ENCODE measurements at places on chromosomes 2 and 18. TPM values are rescaled to one million over a fixed set of nuclear protein-coding genes. Genes with fewer than 3 reads are reported as not detected.

CCNT2 gene
- 32.7 TPM for total RNA-seq

KCNJ13 gene
- not detected for total RNA-seq

ARMC9 gene
- 6.9 TPM for total RNA-seq

SH3RF3 gene
- total RNA-seq: 5.6 TPM

ASB3 gene
- 10.5 TPM for total RNA-seq

SERPINB12 gene
- total RNA-seq: not detected

GPR55 gene
- total RNA-seq: not detected

ANKRD30BL gene
- not detected for total RNA-seq

DNA sequence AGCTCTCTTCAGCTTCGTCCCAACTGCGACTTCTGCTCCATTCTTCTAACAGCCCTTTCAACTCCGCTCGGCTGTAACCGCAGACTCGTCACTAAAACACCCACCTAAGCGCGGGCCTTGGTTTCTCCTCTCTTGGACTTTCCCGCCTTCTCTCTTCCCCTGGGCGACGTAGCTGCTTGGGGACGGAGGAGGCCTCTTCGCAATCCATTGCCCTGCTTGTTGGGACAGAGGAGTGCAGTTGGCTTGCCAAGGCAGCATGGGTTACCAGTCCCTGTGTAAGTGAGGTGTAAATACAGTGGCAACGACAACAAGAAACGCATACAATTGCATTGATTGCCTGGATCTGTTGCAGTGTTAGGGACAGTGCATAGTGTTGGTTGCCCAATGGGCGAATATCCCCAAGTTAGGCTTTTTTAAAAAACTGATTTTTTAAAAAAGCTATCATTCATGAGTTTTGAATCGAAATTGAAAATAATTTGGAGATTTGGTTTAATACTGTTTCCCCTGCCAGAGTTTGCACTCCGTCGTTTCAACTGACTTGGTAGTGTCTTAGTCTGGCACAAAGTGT, 484 bp upstream of the DARS1 start:
- DNase-seq: no peak

GRCh38 chr2:38068234-38068633, 7.7 kb downstream of the CYP1B1 start:
- DNase-seq: no peak

DNA sequence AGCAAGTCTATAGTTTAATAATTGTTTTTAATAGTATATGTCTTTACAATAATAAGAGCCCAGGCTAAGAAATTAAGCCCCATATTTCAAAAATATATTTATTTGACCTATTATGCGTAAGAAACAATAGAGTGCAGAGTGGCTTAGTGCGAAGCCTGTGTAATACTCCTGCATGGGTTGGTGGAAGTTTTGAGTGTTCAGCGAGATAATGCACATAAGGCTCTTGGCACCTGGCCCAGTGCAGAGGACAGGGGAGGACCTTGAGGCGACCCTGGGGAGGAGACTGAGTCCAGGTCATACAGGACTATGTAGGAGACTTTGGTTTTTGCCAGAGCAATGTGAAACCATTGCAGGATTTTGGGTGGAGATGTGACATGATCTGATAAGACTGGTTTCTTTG, 132.4 kb upstream of the ST6GAL2 start:
- no peak for DNase-seq

DNA sequence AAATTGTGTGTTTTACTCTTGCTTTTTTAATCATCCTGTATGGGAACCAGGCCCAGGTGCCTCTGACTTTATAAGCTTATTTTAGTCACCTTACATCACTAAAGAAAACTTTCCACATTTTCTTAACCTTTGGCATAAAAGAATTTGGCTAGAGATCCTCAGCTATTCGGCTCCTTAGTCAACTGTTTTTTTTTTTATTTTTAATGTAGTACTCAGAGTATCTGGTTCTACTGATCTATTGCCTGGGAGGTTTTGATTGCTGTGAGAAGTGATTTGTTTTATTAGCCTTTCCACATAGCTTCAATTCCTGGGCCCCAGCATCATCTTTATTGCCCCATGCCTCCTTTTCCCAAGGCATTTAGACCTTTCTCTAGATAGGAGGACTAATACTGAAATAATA, 121.0 kb downstream of the MYO1B start:
- DNase-seq: no peak

GRCh38 chr18:79941473-79942119, 9.9 kb downstream of the SLC66A2 start:
- DNase-seq: peak; percentile 22

GRCh38 chr2:20091305-20091991, 40.0 kb upstream of the LAPTM4A start:
- DNase-seq: peak; percentile 31

DNA sequence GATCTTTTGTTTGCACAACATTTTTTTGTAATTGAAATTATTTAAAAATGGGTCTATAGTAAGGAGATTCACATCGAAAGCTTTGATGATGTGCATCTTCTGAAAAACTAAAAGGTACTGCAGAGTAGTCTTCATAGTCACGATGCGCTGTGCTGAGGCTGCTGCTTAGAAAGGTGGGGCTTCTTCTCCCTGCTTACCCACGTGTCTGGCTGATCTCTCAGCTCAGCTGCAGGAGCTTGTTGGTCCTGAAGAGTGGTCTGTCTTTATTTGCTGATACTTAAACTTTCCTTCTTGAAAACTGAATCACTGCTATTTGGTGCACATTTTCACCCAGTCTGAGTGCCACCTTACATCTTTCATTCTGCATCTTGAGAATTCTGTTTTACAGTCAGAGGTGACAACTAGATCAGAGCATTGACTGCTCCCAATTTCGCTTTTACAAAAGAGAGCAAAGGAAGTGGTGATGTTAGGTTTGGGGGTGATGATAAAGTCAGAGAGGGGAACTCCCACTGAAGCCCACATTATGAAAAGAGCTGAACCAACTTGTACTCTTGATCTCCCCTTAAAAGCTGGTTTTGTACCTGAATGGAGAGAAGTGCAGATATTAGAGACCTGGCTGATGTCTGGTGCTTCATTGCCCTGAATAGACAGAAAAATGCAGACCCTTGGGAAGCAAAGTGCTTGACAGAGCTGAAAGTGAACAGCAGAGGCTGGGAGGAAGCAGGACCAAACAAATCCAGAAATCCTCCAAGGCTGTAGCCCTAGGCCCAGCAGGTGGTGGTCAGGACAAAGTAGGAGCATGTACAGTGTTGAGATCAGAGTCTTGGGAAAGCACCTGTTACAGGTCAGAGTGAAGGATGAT, 984.5 kb downstream of the TSN start:
- no peak for DNase-seq

- no peak for DNase-seq
Observed at GRCh38 chr2:6605836-6606505, 259.7 kb downstream of the CMPK2 start.

DNA sequence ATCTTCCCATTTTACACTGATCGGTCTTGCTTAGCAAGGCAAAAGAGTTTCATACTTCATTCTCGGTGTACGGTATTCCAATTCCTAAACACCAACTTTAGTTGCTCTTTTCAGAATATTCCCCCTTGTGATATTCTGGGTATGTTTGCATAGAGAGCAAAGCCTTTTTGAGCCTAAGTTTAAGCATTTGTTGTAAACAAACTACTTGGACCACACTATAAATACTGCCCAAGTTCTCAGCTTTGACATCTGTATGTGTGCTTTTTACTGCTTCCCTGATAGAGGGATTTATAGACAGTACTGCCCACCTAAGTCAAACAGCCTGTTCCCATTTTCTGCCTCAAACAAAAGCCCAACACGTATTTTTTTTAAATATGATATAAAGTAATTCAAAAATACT, 36.9 kb downstream of the CCBE1 start:
- no peak for DNase-seq

- no peak for DNase-seq
Observed at GRCh38 chr2:219142329-219142728, 18.3 kb downstream of the NHEJ1 start.

- no peak for DNase-seq
Observed at GRCh38 chr2:42118754-42119569, 50.2 kb upstream of the EML4 start.

DNA sequence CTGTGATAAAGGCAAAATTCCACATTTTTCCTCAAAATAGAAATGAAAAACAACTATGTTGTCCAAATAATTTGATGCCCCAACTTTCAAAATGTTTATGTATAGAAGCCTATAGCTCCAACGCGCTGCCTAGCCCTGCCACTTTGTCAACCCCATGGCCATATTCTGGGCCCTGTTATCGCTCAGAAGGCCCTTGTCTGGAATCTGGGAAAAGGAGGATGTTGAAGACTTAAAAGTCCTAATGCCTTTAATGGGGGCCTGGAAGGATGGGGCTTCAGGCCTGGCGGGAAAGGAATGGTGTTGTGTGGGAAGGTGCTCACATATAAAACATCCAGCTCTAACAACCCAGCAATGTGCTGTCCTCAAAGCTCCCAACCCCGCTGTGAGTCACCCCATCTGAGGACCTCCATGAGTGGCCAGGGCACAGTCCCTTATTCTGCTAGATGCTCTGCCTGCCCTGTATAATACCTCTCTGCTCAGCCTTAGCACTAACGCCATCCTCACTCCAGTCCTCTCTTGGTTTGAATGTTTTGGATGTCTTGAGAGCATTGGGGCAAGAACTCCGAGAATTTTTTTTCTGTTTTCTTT, 86.0 kb downstream of the ACSL3 start:
- no peak for DNase-seq

Measured in body of pancreas (tissue), 4 donors.